Cerebellar nuclear complex (tissue), 1 donor: ENCODE measurements at places on chromosomes 16 and 17.

DNA sequence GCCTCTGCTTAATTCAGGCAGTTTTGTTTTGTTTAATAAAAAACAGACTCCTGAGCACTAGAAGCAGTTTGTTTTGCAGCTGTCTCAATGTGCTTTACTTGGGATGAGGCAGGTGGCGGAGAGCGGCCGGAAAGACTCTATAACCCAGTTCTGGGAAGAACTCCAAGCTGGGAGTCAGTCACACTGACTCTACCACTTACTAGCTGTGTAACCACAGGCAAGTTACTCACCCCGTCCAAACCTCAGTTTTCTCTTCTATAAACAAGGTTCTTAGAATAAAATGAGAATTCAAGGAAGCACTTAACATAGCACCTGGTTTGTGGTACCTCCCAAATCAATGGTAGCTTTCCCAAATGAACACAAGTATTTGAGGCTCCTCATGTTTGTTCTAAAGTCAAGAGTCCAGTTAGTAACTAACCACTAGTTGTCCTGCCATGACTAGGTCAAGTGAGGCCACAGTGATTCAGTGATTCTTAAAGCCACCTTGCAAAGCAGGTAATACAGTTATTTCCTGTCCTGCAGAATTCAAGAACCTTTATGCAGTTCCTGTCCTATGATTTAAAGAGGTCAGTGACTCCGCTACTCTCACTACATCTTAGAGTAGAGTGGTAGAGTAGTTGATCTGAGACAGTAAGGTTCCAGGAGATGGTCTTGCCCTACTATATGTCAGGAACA is 2.7 kb downstream of the TXNDC17 start:
- no peak for DNase-seq

GRCh38 chr16:53156516-53156915 is 101.7 kb downstream of the CHD9 start:
- DNase-seq = no peak

GRCh38 chr17:60926466-60927183 is 249.0 kb downstream of the BCAS3 start:
- no peak for DNase-seq

- no peak for DNase-seq
Measured at GRCh38 chr17:72603420-72604242, 482.8 kb downstream of the SOX9 start.

GRCh38 chr16:15701975-15702970 is 52.2 kb downstream of the NDE1 start:
- DNase-seq = no peak

DNA sequence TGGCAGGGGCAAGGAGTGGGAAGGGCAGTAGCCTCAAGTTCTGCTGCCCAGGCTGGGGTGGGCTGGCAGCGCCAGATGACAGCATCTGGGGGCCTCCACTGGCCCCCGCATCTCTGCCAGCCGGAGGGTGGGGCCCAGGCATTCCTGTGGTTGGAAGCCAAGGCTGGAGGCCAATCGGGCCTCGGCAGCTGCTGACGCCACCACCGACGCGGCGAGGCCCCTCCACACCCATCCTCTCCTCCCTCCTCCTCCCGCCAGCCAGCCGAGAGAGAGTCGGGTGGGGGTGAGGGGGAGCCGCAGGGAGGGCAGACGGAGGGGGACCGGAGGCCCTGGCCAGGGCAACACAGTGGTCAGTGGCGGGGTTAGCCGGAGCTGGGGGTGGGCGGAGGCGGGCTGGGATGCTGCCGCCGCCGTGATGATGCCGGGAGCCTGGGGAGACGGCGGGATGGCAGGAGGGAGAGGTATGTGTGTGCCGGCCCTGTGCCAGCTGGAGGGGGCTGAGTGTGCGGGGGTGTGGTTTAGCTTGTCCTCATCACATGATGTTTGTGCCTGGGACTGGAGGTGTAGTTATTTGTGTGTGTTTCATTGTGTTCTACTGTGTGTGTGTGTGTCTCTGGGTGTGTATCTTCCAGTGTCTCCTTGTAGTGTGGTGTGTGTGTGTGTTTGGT is 36.6 kb downstream of the ARHGAP23 start:
- DNase-seq = peak; percentile 51

DNA sequence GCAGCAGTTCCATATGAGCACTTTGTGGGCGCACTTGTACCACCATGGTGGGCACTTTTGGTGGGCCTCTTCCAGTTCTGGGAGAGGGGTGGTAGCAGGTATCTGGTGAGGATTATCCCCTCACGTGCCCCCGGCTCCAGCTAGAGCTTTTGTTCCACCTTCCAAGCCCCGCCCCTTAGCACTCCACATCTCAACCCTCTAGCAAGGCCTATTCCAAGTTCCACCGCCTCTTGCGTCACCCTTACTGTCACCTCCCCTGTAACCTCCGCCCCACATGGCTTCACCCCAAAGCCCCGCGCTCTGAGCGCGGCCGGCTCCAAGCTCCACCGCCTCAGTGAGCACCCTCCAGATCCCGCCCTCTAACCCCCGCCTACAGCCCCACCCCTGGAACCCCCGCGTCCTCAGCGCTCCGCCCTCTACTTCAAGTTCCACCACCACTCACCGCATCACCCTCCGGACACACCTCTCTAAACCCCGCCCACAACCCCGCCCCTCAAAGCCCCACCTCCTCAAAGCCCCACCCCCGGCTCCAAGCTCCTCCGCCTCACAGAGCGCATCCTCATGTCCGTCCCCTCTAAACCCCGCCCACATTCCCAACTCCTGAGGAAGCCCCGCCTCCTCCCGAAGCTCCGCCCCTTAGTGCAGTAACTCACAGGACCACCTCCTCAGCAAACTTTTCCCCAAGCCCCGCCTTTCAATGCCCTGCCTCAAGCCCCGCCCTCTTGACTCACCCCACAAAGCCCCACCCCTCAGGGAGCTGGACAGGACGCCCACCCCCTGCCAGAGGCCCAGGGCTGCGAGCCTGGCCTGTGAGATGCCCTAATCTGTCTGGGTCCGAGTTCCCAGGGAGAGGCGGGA is 11.1 kb downstream of the SCN4A start:
- DNase-seq = no peak

GRCh38 chr17:67436233-67436632 is 59.2 kb downstream of the PITPNC1 start:
- no peak for DNase-seq

DNA sequence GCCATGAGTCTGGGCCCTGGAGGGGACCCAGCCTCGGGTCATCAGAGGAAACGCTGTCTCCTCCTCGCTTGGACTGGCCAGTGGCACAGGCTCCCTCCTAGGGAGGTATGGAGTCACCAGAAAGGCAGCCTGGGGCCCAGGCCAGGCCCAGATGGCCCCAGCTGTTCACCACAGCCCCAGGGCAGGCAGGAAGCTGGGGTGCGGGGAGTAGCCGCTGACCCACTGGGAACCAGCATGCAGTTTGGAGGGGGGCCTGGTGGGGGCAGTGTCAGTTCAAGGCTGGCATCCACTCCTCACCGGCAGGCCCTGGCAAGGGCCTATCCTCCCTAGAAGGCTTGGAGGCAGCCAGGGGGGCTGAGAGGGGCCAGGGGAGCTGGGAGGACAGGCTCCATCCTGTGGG is 48.8 kb downstream of the SDK2 start:
- no peak for DNase-seq

- no peak for DNase-seq
Measured at GRCh38 chr16:60230666-60231065, 1496.5 kb upstream of the GOT2 start.

DNA sequence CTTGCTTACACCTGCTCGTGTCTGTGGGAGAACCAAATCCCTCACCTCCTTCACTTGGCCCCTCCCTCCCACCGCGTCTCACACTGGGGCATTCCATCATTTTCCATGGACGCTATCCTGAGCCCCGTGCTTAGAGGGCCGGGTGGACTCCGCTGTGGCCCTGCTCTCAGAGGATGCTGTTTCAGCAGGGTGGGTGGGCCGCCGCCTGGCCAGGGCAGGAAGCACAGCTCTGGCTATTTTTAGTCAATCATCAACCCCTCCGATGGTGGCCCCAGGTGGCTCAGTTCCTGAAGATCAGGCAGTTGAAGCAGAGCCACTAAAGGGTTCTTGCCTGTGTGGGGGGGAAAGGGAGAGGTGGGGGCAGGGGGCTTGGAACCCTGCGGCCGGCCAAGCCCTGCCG is 230.3 kb downstream of the ENGASE start:
- DNase-seq = no peak

DNA sequence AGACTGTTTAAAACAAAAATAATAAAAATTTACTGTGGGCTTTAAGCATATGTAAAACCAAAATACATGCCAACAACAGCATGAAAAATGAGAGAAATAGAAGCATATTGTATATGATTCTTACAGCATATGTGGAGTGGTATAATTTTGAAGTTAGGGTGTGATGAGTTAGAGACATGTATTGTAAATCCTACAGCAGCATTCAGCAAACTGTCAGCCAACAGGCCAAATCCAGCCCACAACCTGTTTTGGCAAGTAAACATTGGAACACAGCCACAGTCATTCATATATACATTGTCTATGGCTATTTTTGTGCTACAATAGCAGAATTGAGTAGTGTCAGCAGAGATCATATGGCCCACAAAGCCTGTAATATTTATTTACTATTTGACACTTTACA is 42.3 kb downstream of the ZNF18 start:
- no peak for DNase-seq

- no peak for DNase-seq
Measured at GRCh38 chr16:23356941-23357340, 54.8 kb downstream of the SCNN1B start.

- no peak for DNase-seq
Measured at GRCh38 chr16:4370570-4371356, 885 bp upstream of the VASN start.

GRCh38 chr17:15512071-15512709 is 44.8 kb upstream of the CDRT4 start:
- no peak for DNase-seq
